Kasumi-1 (cell line): ENCODE measurements at places on chromosomes 6 and 20.
A peak's percentile ranks its signal among the peaks of the same experiment; 100 is the strongest.

- no peak for DNase-seq
These were observed 11.6 kb downstream of the RIPOR3 start for GRCh38 chr20:50679753-50680104.

- DNase-seq: no peak
These were observed 32.6 kb downstream of the KCNK5 start for GRCh38 chr6:39196673-39197091.

- DNase-seq: no peak
These were observed 54.5 kb downstream of the SULF2 start for GRCh38 chr20:47730744-47731143.

DNA sequence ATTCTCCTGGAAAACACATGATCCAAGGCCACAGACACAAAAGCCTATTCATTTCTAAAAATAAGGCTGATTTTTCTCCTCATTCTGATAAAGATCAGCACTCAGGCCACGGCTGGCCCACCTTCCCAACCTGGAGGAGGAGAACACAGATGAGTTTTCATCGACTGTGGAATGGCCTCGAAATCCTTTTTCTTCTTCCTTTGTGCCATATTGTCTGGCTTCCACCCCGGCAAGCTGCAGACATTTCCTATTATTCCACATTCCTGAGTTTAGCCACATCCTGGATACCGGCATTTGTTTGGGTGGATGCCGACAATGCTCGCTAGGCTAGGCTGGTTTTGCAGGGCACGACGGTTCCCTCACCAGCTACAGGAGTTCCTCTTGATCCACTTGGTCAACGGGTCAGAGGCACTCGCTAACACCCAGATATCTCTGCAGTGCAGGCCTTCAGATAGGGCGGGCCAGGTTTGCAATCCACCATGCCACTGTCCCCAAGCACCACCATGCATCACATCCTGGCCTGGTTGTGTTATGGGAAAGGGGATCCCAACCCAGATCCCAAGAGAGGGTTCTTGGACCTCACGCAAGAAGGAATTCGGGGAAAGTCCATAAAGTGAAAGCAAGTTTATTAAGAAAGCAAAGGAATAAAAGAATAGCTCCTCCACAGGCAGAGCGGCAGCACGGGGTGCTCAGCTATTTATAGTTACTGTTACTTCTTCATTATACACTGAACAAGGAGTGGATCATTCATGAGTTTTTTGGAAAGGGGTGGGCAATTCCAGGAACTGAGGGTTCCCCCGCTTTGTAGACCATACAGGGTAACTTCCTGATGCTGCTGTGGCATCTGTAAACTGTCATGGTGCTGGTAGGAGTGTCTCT is 4.2 kb upstream of the CTSZ start:
- no peak for DNase-seq

- DNase-seq: no peak
These were observed 14.4 kb upstream of the SLC17A2 start for GRCh38 chr6:25944688-25945574.

GRCh38 chr6:14040042-14040441 is 77.5 kb upstream of the CD83 start:
- DNase-seq: no peak

DNA sequence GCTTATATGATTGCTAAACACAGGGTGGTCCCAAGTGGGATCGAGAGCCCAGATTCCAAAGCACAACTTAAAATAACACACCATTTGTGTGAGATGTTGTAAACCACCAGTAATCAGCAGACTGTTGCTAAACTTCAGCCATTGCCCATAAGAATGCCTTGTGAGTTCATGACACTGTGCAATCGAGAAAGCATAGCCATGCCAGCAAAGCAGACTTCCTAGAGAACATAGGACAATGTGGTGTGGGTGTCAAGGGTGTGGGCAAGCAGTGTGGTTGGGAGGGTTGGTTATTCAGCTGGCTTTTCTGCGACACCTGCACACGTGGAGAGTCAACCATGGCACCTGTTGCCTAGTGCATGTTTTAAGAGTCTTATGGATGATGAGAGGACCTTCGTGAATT is 16.1 kb upstream of the CALHM6 start:
- no peak for DNase-seq

- no peak for DNase-seq
These were observed 40.2 kb upstream of the MRGBP start for GRCh38 chr20:62755817-62756724.

DNA sequence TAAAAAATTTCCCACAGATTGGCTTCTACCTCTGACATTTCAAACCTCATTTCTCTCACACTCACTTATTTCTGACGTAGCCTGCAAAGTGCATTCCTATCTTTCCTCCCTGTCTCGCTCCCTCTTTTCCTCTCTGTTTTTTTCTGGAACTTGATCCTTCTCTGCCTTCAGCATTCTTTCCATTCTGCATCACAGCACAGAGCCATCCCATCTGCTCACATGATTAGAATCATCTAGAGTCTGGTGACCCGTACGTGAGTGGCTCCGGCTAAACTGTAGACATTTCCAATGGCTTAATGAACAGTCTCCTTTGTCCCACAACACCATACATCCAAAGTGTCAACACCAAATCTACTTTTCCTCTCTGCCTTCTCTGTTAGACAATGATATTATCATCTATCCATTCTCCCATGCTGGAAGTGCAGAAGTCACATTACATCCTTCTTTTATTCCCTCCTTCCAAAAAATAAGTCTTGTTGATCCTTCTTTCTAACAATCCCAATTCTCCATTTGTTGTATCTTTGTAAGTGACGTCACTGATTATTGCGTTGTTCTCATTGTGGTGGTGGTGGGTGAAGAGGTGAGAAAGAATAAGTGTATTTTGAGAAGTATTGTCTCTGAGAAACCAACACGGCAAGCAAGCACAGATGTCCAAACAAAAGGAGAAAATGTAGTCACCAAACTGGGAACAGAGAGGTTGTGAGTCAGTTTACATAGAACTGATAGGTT is 41.6 kb downstream of the OPRM1 start:
- no peak for DNase-seq

DNA sequence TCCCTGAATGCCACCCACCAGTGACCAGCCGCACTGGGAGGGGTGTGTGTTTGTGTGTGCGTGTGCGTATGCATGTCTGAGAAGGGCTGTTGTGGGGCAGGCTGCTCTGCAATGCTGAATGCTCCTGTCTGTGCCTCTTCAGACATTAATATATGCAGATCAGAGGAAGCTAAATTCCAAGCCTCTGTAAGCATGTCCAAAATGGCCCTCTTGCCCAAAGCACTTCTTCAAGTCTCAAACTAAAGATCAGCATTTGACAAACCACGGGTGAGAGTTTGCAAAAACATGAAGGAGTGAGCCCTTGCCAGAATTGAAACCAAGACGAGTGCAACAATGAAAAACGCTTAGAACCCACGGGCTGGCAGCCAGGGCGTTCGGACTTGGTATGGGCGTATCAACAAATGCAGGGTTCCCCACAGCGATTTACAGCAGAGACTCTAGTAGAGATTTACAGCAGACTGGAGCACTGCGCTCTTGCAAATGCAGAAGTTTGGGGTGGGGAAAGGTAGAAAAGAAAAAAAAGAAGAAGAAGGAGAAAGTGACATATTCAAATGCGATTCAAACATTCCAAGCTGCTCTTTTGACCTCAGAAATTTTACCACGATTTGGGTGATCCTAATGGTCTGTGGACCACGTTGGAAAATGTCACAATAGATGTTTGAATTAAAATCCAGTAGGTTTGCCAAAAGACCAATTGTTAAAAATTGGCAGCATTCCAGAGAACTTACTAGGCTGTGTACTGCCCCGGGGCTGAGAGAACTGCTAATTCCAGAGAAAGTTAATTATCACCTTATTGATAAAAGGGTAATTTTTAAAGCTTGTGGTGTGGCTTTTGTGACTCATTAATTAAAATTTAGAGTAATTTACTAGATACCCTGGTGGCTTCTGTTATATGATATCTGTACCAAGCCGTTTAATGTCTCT is 3.5 kb downstream of the SCML4 start:
- DNase-seq: no peak

- no peak for DNase-seq
These were observed 2.2 kb downstream of the SMPDL3A start for GRCh38 chr6:122791310-122791679.

DNA sequence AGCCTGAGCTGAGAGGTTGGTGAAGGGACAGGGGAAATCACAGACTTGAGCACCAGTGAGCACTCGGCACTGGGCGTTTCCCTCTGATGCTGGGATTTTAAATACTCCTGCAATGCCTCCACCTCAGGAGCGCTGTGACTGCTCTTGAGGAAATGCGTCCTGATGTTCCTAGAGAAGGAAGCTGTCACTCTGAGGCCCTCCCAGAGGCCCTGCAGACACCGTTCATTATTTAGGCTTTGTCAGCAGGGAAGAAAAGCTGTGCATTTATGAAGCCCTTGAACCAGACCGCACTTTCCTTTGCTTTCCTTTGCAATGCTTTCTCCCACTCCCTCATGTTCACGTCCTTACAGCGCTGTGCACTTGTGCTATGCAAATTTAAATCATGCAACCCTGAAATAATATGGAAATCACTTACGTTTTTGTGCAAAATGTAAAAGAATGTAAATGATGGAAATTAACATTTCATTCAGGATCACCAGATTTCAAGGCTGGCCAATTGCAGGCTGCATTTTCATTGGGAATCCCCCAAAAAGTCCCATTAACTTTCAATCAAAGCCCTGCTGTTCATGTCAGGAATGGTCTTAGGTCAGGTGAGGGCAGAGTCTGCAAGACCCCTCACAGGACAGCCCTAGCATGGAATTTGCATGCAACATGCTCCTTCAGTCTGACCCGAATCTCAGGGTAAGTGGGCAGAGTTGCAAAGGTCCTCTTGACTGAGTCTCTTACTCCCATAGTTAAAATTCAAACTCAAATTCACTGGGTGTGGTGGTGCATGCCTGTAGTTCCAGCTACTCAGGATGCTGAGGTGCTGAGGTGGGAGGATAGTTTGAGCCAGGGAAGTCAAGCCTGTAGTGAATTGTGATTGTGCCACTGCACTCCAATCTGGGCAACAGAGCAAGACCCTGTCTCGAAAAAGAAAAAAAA is 45.8 kb upstream of the SYNDIG1 start:
- DNase-seq: no peak

DNA sequence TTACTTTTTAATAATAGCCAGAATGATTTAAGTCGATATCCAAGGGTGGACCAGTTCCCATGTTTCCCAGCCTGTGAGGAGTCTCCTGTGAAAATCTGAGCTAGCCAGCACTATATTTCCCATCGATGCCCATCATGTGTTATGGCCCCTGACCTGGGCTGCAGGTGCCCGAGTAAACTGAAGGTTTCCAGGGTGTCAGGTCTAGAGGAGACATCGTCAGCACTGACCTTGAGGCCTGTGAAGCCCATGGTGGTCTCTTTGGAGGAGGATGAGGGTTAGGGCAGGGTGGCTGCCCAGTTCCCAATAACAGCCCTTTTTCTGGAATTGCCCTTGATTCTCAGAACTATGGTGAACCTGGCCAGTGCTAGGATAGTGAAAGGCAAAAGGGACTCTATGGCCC is 63.0 kb upstream of the TOP1 start:
- no peak for DNase-seq

- peak; percentile 42 for DNase-seq
These were observed 9.9 kb upstream of the RFPL4B start for GRCh38 chr6:112337209-112337638.

GRCh38 chr6:56875523-56875922 is 79.4 kb upstream of the BEND6 start:
- no peak for DNase-seq

- peak; percentile 90 for DNase-seq
These were observed 160.1 kb downstream of the C6orf58 start for GRCh38 chr6:127737009-127737486.

GRCh38 chr6:140641412-140641811 is 1267.0 kb upstream of the CITED2 start:
- DNase-seq: no peak

DNA sequence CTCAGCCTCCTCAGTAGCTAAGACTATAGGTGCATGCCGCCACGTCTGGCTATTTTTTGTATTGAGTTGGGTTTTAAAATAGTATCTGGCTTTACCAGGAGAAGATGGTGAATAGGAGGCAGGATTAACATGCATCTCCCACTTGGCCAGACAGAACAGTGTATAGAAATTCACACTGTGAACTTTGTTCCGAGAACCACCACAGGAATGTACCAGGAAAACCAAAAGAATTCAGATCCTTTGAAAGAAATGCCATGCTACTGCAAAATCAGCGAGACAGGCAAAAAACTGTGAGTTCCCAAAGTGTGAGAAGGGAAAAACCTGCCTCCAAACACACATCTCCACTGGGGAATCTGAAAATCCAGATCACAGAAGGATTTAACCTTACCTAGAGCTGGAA is 327.6 kb downstream of the NKAIN2 start:
- no peak for DNase-seq

- DNase-seq: peak; percentile 83
These were observed 93.3 kb upstream of the RNF24 start for GRCh38 chr20:4108495-4109306.

GRCh38 chr6:114312931-114313330 is 29.9 kb downstream of the HS3ST5 start:
- no peak for DNase-seq

GRCh38 chr6:162576016-162576415 is 151.6 kb downstream of the PRKN start:
- DNase-seq: no peak

DNA sequence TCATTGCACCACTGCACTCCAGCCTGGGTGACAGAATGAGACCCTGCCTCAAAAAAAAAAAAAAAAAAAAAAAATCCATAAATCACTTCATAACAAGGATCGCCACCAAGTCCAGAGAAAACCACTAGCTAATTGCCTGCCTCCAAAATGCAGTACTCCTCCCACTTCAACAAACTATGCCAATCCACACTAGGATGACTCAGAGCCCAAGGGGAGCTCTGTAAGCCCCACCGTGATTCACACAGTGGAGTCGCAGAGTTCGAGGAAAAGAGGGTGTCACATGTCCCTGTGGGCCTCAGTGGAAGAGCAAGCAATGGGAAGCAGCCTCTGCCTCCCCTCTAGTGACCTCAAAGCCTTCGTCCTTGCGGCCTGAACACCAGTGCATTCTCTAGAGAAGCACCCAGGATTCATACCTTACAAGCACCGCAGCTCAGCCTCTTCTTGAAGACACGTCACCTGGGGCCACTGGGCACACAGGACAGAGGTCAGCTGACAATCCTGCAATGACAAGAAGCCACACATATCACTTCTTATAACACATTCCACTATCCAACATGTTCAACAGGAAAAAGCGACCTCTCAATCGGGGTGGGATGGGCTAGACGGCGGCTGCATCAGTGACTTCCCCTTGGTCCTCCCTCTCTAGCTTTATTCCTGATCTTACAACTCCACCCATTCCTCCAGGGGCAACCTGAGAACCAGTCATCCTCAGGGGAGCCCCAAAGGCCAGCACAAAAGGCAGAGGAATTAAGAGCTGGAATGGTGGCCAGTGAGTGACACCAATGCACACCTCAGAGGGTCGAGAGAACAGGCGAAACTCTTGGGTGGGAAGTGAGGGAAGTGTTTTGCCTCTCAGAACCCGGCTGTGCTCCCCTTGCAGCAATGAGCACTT is 8.9 kb downstream of the SNHG17 start:
- peak; percentile 31 for DNase-seq

GRCh38 chr6:41199552-41200246 is 1.2 kb downstream of the TREML2 start:
- DNase-seq: peak; percentile 67

- no peak for DNase-seq
These were observed 18.1 kb downstream of the PDRG1 start for GRCh38 chr20:31933698-31934097.

- no peak for DNase-seq
These were observed 47.0 kb downstream of the DTNBP1 start for GRCh38 chr6:15615802-15616201.
